WTC11 (cell line): ENCODE measurements at places on chromosomes 2 and 18. TPM values are rescaled to one million over a fixed set of nuclear protein-coding genes. Genes with fewer than 3 reads are reported as not detected.

Gene CROCC2
- total RNA-seq: not detected in 3 replicates

DNA sequence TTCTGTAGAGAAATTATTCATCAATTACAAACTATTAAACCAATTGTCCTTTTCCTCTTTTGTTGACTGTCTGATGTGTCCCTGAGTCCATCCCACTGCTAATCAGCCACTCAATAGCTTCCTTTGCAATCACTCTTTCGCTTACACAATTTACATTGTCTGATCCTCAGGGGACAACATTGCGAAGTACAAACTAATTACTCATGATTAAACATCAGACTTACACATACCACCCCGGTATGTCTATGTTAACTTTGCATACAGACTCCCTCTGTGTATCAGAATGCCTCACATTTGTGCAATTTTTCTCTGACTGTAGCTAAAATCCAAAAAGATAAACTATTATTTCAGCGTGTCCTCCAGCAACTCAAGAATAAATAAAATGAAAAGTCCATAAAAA, 264.4 kb upstream of the REV1 start:
- DNase-seq: no peak

GRCh38 chr2:98869272-98869641, 66.8 kb downstream of the CRACDL start:
- peak; percentile 23 for DNase-seq

Gene FLACC1
- 0.17 to 0.62 TPM (median 0.23 TPM) in 3 replicates for total RNA-seq

Gene FOXD4L1
- total RNA-seq: 0.09 TPM in 1 of 3 replicates, not detected in the others

GRCh38 chr2:155033652-155034051, 335.2 kb downstream of the KCNJ3 start:
- DNase-seq: no peak

DNA sequence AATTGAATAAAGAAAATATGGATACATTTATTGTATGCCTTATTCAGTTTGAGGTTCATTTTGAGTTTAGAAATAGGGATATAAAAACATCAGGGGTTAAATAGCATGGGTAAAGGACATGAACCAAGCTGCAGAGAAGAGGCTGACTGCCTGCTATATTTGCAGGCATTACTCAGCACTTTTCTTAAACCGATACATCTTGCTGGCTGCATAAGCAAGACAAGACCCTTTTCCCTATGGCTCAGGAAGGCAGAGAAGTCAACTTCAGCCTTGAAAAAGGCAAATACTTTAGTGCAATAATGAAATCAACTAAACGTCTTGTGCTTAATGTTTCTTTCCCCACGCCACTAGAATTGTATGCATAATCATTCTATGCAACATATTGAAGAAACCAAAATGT, 36.4 kb downstream of the SCN1A start:
- DNase-seq: no peak

GRCh38 chr2:147057892-147058490, 786.8 kb upstream of the ACVR2A start:
- DNase-seq: no peak

DNA sequence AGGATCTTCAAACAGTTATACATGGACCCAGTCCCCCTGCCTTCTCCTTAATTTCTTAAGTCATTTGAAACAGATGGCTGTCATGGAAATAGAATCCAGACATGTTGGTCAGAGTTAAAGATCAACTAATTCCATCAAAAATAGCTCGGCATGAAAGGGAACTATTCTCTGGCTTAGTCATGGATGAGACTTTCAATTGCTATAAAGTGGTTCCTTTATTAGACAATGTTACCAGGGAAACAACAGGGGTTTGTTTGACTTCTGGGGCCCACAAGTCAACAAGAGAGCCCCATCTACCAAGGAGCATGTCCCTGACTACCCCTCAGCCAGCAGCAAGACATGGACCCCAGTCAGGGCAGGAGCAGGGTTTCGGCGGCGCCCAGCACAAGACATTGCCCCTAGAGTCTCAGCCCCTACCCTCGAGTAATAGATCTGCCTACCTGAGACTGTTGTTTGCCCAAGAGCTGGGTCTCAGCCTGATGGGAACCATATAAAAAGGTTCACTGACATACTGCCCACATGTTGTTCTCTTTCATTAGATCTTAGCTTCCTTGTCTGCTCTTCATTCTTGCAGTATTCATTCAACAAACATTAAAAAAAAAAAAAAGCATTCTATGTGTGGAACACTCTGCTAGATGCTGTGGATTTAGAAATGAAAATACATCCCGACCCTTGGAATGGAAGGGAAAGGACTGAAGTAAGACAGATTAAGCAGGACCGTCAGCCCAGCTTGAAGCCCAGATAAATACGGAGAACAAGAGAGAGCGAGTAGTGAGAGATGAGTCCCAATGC, 4.6 kb downstream of the TTR start:
- DNase-seq: no peak

Gene SCYGR4
- not detected in 3 replicates for total RNA-seq

DNA sequence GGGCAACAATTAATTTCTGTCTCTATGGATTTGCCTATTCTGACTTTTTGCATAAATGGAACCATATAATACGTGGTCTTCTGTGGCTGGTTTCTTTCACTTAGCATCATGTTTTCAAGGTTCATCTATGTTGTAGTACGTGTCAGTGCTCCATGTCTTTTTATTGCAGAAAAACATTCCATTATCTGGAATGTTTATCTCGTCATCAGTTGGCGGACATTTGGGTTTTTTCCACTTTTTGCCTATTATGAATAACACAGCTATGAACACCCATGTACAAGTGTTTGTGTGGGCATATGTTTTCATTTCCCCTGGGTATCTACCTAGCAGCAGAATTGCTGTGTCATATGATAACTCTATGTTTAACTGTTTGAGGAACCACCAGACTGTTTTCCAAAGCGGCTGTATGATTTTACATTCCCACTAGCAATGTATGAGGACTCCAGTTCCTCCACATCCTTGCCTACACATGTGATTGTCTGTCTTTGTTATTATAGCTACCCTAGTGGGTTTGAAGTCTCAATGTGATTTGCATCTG, 49.9 kb downstream of the MYO7B start:
- no peak for DNase-seq

- no peak for DNase-seq
Observed at GRCh38 chr2:152348388-152348787, 13.4 kb downstream of the FMNL2 start.

Gene ESPNL
- total RNA-seq: 1.1 to 1.4 TPM (median 1.1 TPM) in 3 replicates

GRCh38 chr2:95300450-95300849, 3.3 kb downstream of the KCNIP3 start:
- no peak for DNase-seq

DNA sequence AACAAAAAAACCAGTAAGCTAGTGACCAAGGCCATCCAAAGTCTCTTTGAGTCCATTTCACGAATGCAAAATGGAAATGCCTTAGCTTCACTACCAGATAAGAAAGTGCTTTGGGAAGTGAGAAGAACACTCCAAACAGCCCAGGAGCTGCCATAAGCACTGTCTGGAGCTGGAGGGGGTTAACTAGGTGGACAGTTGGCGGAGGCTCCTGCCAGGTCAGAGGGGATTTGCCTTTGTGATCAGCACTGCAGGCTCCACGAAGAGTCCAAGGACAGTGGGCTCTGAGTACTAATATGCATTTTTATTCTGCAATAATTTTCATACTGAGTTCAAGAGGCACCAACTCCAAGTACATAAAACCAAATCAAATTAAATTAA, 233.3 kb upstream of the SMAD2 start:
- DNase-seq: no peak

GRCh38 chr2:216146573-216146972, 37.4 kb downstream of the XRCC5 start:
- DNase-seq: no peak

GRCh38 chr18:48024881-48025660, 94.6 kb upstream of the SMAD2 start:
- peak; percentile 5 for DNase-seq

Gene SAG
- 0.14 TPM in 1 of 3 replicates, not detected in the others for total RNA-seq

Gene KCNE4
- 0.04 TPM in 1 of 3 replicates, not detected in the others for total RNA-seq

DNA sequence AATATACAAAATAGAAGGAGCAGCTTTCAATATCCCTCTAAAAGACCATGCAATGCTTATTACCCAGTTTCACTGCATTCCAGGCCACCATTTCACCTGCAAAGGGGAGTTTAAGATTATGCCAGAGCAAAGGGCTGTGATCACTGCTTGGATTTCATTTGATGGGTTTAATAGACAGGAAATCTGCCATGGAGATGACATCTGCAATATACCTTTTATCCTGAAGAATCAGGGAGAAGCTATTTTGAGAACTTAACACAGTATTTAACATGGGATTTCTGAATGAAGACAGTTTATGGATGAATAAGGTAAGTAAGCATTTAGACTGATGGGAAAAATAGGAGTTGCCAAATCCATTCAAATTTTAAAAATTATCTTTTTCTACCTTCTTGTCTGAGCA, 303.0 kb upstream of the SLC8A1 start:
- DNase-seq: no peak

DNA sequence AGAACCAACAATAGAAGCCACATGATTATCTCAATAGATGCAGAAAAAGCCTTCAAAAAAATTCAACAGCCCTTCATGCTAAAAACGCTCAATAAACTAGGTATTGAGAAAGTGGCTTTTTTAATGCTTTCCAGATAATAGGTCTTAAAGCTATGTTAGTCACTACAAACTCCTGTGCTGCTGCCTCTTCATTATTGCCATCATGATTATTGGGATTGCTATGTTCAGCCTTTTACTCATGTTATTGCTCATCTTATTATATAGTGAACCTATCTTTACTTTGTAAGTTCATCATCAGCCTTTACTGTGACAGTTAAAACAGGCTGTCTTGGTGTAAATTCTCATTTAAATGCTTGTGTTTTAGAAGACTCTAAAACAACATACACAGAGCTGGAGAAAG, 1557.2 kb upstream of the ZEB2 start:
- DNase-seq: no peak

GRCh38 chr2:101374821-101375561, 12.3 kb downstream of the CREG2 start:
- no peak for DNase-seq

GRCh38 chr18:57629422-57629821, 7.8 kb upstream of the NARS1 start:
- DNase-seq: no peak

GRCh38 chr2:238820916-238821315, 27.0 kb upstream of the TWIST2 start:
- DNase-seq: no peak

DNA sequence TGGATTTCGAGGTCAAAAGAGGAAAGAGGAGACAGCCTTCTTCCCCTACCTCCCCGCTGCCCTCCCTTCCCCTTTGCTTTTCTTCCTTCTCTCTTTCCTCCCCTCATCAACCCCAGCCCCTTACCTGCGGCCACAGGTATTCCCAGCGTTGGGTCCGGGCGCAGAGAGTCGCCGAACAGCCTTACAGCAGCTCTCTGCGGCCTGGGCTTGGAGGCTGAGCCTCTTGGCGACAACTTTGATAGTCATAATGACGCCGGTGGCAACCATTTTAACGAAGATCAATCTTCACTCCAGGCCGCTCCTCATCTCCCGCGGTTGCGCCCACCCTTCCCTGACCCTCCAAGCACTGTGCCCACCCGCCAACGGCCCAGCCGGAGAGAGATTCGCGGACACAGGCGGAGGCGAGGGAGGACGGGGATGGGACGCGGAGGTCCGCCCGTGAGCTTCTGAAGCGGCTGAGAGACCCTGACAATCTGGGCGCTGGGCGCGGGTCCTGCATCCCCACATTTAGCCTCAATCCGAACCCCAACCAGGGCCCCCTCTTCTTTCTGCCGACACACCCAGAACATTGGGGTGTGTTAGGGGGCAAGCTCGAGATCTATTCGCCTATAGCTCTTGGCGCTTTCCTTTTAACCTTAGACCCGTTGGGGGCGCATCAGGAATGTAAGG, 1.5 kb upstream of the EVX2 start:
- DNase-seq: peak; percentile 57

Gene PRSS56
- not detected in 3 replicates for total RNA-seq

- no peak for DNase-seq
Observed at GRCh38 chr18:7307526-7307925, 76.6 kb downstream of the LRRC30 start.

DNA sequence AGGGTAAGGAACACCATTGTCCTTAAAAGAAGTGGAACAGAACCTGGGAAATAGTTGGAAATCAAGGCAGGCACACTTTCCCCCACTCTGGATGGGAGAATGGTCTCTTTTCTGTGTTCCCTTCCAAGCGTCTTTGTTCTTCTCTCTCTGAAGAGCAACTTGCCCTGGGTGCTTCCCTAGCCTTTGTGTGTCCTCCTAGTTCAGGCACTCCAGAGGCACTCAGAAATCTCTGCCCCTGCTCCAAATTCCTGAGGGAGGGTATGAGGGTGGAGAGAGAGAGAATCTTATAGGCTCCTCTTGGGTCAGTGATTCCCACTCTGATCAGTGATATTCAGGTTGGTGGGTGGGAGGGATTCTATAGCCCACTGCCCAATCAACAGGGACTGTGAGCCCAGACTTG, 8.8 kb upstream of the SIX2 start:
- no peak for DNase-seq

DNA sequence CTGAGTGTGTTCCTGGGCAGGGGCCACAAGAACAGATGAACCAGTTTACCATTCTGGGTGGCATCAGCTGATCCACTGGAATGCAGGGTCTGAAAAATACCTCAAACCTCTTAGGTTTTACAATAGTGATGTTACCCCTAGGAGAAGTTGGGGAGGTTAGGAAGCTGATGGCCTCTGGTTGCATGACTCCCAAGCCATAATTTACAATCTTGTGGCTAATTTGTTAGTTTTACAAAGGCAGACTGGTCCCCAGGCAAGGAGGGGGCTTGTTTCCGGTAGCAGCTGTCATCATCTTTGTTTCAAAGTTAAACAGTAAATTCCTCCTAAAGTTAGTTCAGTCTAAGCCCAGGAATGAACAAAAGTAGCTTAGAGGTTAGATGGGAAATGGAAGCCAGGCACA, 113.8 kb upstream of the SLC38A11 start:
- no peak for DNase-seq

- DNase-seq: no peak
Observed at GRCh38 chr2:5412001-5412400, 280.2 kb upstream of the SOX11 start.

DNA sequence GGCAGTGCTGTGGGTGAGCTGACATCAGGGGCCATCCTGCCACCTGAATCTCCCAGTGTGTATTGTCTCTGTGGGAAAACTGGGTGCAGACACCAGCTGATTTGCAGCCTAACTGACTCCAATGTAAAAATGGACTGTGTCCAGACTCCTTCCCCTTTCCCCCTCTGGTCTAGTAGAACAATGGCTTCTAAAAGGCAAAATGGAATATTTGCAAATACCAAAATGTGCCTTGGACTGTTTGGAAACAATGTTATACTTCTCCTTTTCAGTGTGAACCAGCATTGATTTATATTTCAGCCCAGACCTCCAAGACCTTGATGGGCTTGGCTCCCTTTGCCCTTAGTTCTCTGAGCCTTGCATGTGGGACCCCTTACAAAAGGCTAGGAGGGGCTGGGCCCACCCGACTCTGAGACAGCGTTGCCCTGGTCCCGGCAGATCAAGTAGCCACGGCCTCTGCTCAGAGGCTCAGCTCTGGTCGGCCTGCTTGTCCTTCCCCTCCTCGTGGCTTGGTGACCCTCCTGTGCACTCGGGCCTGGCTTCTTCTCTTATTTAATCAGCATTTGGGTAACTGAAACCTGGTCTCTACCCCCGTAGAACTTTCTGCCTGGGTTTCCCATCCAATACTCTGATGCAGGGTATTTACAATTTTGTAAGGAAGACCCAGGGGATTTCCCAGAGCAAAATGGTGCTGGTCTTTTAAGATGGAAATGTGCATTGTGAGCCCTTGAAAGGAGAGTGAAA, 18.0 kb upstream of the ACKR3 start:
- no peak for DNase-seq

Gene CYP1B1
- 2.9 to 4.2 TPM (median 4.1 TPM) in 3 replicates for total RNA-seq

GRCh38 chr18:4172196-4173100, 282.7 kb downstream of the DLGAP1 start:
- no peak for DNase-seq
